ENCODE measurements at places on chromosomes 11 and 22. TPM values are rescaled to one million over a fixed set of nuclear protein-coding genes. Genes with fewer than 3 reads are reported as not detected.

DNA sequence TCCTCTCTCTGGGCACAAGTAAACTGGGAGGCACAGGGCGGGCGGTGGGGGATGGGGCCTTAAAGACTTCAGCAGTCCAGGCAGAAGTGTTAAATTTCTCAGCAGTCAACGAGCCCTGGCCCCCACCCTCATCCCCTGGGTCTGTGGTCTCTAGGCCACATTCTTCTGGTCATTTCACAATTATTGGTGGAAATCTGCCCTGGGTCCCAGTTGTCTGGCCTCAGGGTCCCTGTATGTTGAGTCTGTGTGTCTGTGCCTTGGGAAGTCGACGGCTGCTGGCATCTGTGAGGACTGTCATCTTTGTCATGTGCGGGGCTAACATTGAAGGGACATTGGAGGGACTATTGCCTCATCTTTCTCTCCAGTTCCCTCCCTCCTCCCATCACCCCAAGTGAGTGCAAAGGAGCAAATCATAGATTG lies 1.7 kb downstream of the TSPAN18 start:
- DNase-seq: peak; percentile 20

GRCh38 chr22:42969348-42969975 lies 45.5 kb downstream of the PACSIN2 start:
- no peak for DNase-seq

- peak; percentile 37 for DNase-seq
Observed at GRCh38 chr22:38098410-38099249, 11.9 kb downstream of the BAIAP2L2 start.

DNA sequence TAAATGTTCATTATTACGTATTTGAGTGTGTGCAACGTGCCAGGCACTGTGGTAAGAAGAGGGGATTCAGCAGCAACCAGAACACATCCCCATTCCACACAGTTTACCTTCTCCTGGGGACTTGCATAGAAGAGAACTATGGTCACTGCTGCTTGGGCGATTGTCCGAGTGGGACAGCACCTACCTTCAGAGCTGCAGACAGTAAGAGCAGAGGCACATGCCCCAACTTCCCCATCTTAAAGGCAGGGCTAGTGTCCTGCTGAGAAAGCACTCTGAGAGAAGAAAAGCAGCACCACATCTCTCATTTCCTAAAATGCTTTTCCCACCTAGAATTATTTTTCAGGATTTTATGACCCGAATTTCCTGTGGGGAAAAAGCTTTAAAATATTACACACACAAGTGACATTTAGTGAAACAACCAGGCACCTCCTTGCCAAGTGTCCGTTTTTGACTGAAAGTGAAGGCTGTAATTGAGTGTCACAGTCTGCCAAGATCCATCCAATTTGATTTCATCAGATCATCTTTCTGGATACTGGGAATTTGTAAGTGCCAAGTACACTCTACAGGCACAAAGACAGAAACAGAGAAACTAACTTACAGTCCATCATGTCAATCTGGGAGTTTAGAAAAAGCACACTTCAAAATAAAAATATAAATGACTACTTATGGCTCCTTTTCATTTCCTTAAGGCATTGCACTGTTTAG lies 24.6 kb downstream of the TRAF6 start:
- DNase-seq: no peak

- no peak for DNase-seq
Observed at GRCh38 chr11:72696866-72697700, 22.9 kb upstream of the PDE2A start.

- no peak for DNase-seq
Observed at GRCh38 chr11:24163146-24163545, 333.7 kb upstream of the LUZP2 start.

DNA sequence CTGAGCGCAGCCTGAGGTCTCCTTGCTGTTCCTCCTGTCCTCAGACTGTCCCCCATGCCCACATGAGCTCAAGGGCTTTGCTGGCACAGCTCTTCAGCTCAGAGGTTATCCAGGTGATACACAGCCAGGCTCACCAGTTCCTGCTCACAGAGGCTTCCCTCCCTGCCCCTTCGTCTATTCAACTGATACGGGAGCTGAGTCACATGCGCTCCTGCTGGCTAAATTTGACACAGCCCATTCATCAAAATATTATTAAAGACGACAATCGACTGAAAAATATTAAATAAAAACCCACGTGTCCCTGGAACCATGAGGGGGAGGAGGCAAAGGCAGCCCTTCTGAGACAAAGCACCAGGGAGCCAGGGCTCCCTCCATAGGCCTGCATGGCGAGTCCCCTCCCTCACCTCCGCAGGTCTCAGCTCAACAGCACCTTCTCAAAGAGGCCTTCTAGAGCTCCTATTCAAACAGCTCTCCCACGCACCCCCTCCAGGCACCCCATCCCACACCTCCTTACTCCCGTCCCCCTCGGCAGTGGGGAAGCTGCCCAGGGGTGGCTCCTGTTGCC lies 40.5 kb downstream of the DUSP8 start:
- DNase-seq: no peak

DNA sequence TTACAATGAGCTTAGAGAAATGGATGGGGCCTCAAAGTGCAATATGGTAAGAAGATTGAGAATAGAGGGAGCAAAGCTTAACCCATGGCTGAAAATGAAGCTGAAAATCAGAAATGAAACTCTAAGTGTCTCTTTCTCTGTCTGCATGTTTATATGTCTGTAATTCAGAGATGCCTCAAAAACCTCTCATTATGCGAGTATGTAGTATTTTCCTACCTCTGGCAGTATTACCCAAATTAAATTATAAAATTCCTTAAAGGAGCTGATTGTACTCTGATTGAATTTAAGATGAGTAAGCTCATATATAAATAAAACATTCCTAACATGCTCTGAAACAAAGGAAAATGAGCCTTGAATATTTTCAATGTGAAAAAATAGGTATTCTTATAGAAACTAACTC lies 39.8 kb upstream of the PRSS23 start:
- DNase-seq: no peak

Gene GPR83
- not detected for total RNA-seq

- no peak for DNase-seq
Observed at GRCh38 chr11:117623831-117624271, 173.2 kb downstream of the DSCAML1 start.

DNA sequence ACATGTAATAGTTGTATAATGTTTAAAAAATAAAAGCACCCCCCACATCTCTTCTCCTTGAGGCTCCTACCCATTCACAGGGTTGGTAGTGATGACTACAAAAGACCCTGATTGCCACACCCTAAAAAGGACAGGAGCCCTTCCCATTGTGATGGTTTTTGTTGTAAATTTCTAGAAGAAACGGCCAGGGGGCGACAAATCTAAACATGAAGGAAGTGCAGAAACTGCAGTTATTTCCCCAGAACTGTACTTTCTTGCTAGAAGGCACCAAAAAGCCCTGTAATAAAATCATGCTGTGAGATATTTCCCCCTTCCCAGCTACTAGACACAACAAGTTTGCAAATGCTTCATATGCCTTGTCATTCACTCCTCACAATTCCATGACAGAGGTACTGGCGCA lies 10.8 kb downstream of the PRR5L start:
- DNase-seq: peak; percentile 31

DNA sequence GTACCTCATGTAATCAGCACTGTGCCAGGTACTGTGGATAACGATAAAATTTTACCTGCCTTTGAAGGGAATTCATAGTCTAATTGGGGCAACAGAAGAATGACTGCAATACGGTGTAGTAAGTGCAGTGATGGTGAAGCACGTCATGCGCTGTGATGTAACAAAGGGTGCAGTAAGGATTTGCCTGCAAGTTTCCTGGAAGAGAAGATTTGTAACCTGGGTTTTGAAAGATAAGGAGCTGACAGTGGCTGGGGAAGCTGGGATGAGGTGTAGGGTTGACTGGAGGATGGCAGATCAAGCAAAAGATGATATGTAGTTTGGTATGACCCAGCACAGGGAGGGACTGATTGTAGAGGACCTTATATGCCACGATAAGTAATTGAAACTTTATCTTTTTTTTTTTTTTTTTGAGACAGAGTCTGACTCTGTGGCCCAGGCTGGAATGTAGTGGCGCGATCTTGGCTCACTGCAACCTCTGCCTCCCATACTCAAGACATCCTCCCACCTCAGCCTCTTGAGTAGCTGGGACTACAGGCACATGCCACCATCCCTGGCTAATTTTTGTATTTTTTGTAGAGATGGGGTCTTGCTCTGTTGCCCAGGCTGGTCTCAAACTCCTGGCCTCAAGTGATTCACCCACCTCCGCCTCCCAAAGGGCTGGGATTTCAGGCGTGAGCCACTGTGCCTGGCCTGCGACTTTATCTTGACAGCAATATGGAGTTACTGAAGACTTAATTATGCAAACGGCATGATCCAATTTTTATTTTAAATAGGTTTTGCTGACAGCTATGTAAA lies 11.3 kb downstream of the SDHD start:
- DNase-seq: no peak

- DNase-seq: no peak
Observed at GRCh38 chr11:19379465-19379864, 138.7 kb upstream of the E2F8 start.

- DNase-seq: no peak
Observed at GRCh38 chr11:64126796-64127195, 39.1 kb downstream of the MACROD1 start.

- DNase-seq: no peak
Observed at GRCh38 chr11:130278745-130279144, 36.0 kb downstream of the ZBTB44 start.

DNA sequence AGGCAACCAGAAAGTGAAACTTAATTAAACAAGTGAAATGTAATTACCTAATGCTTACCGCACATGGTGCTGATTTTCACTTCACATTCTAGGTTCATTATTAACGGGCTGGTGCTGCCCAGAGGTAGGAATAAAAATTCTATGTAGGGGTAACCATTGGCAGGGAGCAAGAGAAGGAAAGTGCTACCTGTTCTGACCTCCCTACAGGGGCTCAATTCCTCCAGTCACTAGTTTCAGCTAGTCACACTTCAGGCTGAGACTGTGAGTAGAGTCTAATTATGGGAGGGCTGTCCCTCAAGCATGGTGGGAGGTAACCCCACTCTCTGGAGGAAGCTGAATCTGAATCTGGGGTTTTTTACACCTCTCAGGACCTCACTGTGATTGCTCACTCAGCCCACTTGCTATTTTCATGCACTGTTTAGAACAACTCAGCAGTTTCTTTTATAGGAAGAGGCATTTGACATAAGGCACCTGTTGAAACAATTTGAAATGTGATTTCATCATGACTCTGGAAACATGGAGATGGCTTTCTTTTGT lies 75.4 kb downstream of the MAML2 start:
- DNase-seq: no peak

Gene OR51E2
- not detected for total RNA-seq

DNA sequence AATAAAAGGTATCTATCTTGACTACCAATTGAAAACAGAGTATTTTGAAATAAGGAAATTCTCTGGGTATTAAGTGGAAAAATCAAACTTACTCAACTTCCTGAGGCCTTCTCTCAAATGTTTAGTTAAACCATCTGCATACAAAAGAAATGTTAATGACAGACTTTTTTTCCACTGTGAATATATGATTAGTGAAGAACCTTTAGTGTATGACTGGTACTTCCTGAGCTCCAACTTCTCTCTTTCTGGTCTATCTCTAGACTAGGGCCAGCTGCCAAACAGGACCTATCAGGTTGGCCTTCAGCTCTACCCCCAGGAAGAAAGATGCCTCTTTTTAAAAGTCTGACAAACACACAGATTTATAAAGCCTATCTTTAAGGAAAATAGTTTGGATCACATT lies 68.8 kb upstream of the SCUBE2 start:
- no peak for DNase-seq

DNA sequence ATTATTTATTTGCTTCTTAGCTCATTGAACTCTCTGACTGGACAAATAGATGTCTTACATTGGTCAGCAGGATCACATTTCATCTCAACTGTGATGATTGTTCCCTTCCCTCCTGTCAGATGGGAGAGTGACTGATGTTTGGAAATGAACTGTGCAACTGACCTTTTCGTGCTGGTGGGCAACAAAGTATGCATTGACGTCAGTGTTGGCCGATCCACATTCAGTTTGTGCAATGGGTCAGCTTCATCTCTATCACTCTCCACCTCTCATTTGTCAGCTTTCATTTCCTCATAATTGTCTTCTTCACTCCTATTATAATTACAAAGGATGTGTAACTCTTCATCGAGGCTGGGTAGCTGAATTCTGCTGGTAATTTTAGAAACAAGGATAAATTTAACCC lies 71.3 kb downstream of the PPP2R1B start:
- peak; percentile 62 for DNase-seq

- no peak for DNase-seq
Observed at GRCh38 chr22:44669561-44669976, 32.4 kb upstream of the PRR5 start.

- no peak for DNase-seq
Observed at GRCh38 chr11:72298931-72299330, 55.0 kb upstream of the PHOX2A start.

DNA sequence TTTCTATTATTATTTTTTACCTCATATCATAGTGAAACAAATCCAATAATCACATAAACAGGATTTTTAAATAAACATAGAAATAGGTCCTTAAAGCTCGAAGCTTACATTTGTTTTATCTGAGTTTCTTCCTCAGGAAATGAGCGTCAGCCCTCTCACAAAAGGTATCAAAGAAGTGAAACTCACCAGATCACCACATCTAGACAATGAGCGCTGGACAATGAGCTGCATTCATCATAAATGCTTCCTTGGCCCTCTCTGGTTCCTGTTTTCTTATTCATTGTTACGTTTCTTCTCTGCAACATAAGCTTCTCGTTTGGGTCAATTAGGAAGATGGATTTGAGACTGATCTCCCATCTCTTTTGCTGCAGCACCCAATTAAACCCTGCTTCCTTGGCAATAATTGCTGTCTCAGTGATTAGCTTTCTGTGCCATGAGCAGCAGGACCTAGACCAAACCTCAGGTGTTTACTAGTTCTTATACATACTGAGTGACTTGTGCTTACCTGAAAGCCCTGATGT lies 649.9 kb upstream of the LUZP2 start:
- DNase-seq: no peak

Gene NCF4
- total RNA-seq: 14.1 TPM

Gene KRTAP5-2
- not detected for total RNA-seq

DNA sequence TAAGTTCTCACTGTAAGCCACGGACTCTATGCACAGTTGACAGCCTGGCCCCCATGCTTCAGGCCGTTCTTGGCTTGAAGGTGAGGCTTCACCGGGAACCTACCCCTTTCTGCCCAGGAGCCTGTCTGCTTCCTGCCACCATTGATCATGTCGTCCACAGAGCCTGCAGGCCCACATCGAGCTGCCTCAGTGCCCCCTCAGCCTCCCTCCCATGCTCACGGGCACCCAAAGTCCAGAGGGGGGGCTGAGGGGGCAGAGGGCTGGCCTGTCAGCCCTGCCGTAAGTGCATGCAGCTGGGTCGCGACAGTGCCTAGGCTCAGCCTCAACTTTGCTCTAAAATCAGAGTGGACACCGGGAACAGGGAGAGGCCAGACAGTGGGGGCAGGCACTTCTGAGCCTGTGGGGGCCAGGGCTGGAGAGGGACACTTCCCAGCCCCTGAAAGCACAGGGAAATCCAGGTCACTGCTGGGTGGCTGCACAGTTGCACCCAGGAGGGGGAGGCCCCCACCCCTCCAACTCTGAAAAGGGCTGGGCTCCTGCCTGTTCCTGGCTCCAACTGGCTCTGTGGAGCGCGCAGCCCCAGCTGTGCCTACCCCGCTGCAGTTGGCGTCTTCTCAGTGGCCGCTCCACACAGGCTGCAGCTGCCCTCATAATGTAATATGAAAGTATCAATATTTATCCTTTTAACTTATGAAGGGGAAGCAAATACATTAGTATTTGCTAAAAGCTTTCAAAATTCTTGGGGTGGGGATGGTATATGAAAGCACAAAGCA lies 598.6 kb downstream of the DLG2 start:
- DNase-seq: no peak

GRCh38 chr11:126871792-126872191 lies 128.8 kb downstream of the KIRREL3 start:
- no peak for DNase-seq

Measured in lung (tissue), 17 donors.